ENCODE measurements at places on chromosomes 16 and 17.

DNA sequence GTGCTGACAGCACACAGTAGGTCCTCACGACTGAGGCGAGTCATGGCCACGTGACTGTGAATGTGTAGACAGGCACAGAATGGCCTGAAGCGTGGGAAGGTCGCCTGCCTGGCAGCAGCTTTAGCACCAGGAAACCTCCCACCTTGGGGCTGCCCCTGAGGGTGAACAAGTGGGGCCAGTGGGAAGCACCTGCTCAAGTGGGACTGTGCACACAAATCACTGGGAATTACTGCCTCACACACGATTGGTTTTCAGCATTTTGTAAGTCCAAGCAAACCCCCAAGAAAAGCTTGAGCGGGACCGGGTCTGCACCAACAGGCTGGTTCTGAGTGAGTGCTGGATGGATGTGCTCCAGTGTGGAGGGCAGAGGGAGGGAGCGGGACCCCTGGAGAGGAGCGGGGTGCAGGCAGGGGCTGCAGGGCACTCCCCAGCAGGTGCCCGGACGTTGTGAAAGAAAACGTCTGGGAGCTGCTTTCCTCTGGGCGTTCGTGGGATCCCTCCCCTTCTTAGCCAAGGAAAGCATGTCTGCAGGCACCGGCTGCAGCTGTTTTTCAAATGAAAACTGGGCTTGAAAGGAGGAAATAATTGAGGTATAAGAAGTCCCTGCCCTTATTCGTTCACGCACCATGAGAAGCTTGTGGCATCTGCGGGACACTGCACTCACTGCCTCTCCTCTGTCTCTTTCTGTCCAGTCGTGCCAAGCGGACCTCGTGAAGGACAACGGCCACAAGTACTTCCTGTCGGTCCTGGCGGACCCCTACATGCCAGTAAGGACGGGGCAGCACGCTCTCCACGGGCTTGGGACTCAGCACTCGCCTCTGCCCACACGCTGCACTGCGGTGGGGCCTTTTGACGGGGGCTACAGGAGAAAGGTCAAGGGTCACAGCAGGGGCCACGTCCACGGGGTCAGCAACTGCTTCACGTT lies 111.7 kb upstream of the CHMP6 start:
- no peak for DNase-seq

GRCh38 chr16:11755022-11755760 lies 12.5 kb upstream of the TXNDC11 start:
- no peak for DNase-seq

DNA sequence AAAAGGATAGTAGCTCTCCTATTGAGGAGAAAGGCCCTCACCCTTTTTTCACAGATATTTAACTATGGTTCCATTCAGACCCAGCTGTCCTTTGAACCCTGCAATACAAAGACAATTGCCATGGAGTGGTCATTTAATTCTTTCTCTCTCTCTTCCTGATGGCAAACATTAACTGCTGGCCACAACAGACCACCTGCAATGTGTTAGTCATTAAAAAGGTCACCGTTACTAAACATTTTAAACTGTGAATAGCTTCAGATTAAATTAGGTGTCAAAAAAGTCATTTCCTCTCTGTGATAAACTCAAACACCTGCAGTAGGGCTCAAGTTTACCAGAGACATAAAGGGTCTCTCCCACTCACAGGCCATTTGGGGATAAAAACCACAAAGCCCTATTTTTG lies 697.2 kb downstream of the TOX3 start:
- no peak for DNase-seq

DNA sequence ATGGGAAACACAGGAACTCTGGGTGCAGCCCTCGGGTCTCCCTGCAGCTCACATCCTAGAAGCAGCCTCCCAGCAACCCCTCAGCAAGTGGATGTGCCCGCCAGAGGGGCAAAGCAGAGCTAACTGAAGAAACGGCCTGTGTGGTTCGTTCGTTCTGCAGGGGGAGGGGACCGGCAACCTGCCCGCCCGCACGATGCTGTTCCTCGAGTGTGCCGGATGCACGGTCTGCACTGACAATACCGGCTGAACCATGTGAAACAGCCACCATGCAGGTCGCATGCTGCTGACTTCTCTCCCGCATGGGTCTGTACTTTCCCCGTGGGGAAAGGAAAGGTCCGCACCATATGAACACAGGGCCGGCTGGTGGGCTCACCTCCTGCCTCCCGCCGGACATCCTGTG lies 25.3 kb upstream of the C16orf95 start:
- DNase-seq, result no peak

DNA sequence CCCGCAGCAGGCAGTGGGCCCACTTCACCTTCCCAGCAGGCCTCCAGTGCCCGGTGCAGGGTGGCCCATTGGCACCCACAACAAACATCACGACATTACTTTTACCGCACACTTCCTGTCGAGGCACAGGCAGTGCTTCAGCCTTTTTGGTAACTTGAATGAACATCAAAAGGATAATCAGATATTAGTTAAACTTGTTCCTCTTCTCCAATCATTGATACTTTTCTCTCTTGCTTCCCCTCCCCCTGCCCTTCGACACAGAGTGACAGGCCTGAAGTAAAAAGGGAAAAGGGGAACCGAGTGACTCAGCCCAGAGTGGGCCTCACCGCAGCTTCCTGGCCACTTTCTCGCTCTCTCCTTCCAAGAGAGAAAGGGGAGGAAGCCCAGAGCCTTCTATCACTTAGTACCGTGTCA lies 507.0 kb downstream of the MAF start:
- peak; percentile 63 for DNase-seq

- DNase-seq, result no peak
Measured at GRCh38 chr17:66842959-66843358, 8.0 kb downstream of the CACNG5 start.

GRCh38 chr16:86350289-86350688 lies 160.0 kb upstream of the FOXF1 start:
- no peak for DNase-seq

GRCh38 chr17:2442166-2442565 lies 41.3 kb upstream of the MNT start:
- DNase-seq, result no peak

GRCh38 chr17:79888811-79889634 lies 49.8 kb upstream of the CBX4 start:
- DNase-seq, result no peak

All from activated CD4-positive, alpha-beta T cell treated with anti-CD3 and anti-CD28 coated beads, Interleukin-2, Interleukin-6, amounts not matched to agents 100 ng/mL and 50 ng/mL, durations not matched to agents 16 hours and 8 hours (primary cell).